Activated T-cell treated with anti-CD3 and anti-CD28 coated beads, Interleukin-2, amount 50 U/mL, for 72 hours (primary cell): ENCODE measurements at places on chromosomes 7 and 10. TPM values are rescaled to one million over a fixed set of nuclear protein-coding genes. Genes with fewer than 3 reads are reported as not detected.

Gene PVRIG
- total RNA-seq, result 34.4 TPM

Gene TSC22D4
- total RNA-seq, result 94.9 TPM

Gene PLOD3
- total RNA-seq, result 34.4 TPM

Gene KEL
- 0.31 TPM for total RNA-seq

Gene TAS2R3
- total RNA-seq, result 1.8 TPM

Gene ST8SIA6
- total RNA-seq, result 0.30 TPM

DNA sequence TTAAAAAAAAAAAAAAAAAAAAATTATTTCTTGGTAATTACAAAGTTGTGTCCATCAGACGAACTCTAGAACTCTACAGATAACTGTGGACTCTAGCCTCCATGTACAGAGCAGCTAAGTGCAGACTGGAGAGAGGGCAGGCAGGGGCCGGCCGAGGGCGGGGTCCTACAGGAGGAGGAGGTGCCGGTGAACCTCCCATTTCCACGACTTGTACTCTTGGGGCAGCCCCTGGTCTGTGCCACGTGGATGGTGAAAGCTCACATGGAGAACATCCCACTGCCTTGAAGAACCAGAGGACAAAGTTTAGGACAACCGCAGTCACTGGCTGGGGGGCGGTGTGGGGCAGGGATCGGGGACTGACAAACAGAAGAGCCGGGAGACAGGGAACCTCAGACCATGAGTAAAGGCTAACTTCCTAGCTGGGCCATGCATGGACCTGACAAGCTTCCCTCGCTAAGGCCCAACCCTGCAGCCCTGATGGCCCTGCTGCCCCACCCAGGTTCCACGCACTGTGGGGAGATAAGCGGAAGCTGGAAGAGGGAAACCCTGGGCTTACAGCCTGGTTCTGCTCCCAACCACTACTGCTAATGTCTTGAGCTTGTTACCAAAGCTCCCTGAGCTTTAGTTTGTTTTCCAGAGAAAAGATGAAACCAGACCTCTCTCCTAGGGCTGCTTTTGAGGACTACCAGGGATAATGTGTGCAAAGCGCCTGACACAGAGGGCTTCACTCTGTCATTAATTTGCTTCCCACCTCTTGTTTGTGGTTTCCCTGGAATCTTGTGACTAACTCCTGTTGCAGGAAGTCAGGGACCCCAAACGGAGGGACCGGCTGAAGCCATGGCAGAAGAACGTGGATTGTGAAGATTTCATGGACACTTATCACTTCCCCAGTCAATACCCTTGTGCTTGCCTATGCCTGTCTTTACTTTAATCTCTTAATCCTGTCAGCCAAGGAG lies 16.1 kb upstream of the SEC61G start:
- no peak for DNase-seq
- H3K27me3 ChIP-seq, result peaks cover 22% of the 10 kb centered on the region
- no peak overlapping the region for H3K4me3 ChIP-seq
- peaks cover 14% of the 10 kb centered on the region for H3K36me3 ChIP-seq

- H3K36me3 ChIP-seq, result no peaks in the 10 kb centered on the region
- DNase-seq, result no peak
- H3K4me1 ChIP-seq, result no peaks in the 10 kb centered on the region
- H3K27ac ChIP-seq, result no peak overlapping the region
- peaks cover 7% of the 10 kb centered on the region for H3K27me3 ChIP-seq
- H3K4me3 ChIP-seq, result no peak overlapping the region
Observed at GRCh38 chr7:73881352-73882046, 20.5 kb downstream of the TMEM270 start.

DNA sequence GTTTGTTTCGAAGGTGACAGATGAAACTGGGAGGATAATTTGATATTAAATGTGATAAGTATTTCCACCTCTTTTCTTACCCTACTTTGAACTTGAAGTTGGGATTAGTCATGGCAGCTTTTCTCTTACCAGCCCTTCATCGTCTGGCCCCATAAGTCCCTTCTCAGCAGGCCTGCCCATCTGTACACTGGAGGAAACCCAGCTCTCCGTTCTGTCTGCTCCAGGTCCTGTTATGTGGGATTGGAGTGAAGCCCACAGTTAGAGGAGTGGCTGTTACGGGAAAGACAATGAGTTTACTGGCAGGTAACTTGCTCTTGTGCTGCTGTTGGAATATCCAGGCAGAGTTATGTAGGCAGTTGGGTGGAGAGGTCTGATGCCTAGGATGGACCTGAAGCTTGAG lies 127.3 kb downstream of the CAMK1D start:
- H3K36me3 ChIP-seq, result peaks cover 3% of the 10 kb centered on the region
- H3K4me1 ChIP-seq, result peaks cover 7% of the 10 kb centered on the region
- H3K27ac ChIP-seq, result no peak overlapping the region
- DNase-seq, result no peak

GRCh38 chr7:41977151-41977651 lies 259.8 kb downstream of the GLI3 start:
- peaks cover 15% of the 10 kb centered on the region for H3K27me3 ChIP-seq
- H3K4me3 ChIP-seq, result no peak overlapping the region
- H3K4me1 ChIP-seq, result no peaks in the 10 kb centered on the region
- H3K36me3 ChIP-seq, result no peaks in the 10 kb centered on the region

- no peaks in the 10 kb centered on the region for H3K27me3 ChIP-seq
- H3K4me3 ChIP-seq, result no peak overlapping the region
- DNase-seq, result peak; percentile 75
- no peak overlapping the region for H3K27ac ChIP-seq
- no peaks in the 10 kb centered on the region for H3K4me1 ChIP-seq
- H3K36me3 ChIP-seq, result no peaks in the 10 kb centered on the region
Observed at GRCh38 chr10:119416855-119417254, 125.7 kb downstream of the RGS10 start.

DNA sequence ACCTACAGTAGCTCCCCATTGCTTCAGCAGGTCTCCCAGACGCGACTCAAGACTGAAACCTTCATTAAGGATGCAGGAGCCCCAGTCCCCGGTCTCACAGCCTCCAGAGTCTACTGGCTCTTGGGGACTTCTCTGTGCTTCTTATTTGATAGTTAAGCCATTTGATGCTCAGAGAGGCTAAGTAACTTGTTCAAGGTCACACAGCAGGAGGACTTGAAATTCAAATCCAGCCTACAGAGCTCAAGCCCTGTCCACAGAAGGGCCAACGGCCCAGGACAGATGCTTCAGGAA lies 21.2 kb upstream of the ZMIZ1 start:
- no peak for DNase-seq
- H3K4me1 ChIP-seq, result peaks cover 42% of the 10 kb centered on the region
- no peaks in the 10 kb centered on the region for H3K36me3 ChIP-seq
- H3K27ac ChIP-seq, result peak overlapping the region; percentile 36
- H3K27me3 ChIP-seq, result no peaks in the 10 kb centered on the region

- no peaks in the 10 kb centered on the region for H3K36me3 ChIP-seq
- peaks cover 8% of the 10 kb centered on the region for H3K27me3 ChIP-seq
- H3K4me1 ChIP-seq, result no peaks in the 10 kb centered on the region
- DNase-seq, result no peak
- H3K4me3 ChIP-seq, result no peak overlapping the region
- H3K27ac ChIP-seq, result no peak overlapping the region
Observed at GRCh38 chr7:121428855-121429489, 32.9 kb upstream of the FAM3C start.

DNA sequence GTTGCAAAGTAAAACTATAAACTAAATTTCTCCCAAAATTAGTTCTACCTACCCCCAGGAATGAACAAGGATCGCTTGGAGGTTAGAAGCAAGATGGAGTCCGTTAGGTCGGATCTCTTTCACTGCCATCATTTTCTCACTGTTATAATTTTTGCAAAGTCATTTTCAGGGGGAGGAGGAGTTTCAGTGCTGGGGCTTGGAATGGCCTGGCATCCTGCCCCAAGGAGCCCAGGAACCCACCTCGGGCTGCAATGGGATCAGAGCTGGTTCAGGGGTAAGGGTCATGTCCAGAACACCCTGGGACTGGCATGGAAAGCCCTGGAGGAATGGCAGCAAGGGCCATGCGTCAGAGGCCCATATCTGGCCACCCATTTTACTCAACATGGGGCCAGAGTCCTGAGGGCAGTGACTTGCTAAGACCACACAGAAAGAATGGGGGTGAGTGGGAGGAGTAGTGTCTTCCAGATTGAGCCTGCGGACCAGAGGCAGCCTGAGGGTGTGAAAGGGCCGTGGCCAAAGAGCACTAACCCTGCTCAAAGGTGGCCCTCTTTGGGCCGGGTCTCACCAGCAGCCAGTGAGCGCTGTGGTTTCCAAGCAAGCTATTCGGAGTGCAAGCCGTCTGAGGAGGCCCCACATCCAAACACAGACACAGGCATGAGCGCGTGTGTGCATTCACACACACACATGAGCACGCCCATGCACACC lies 31.8 kb downstream of the GPRIN2 start:
- DNase-seq, result no peak
- H3K27ac ChIP-seq, result no peak overlapping the region
- H3K27me3 ChIP-seq, result no peaks in the 10 kb centered on the region
- H3K36me3 ChIP-seq, result no peaks in the 10 kb centered on the region
- H3K4me3 ChIP-seq, result no peak overlapping the region

DNA sequence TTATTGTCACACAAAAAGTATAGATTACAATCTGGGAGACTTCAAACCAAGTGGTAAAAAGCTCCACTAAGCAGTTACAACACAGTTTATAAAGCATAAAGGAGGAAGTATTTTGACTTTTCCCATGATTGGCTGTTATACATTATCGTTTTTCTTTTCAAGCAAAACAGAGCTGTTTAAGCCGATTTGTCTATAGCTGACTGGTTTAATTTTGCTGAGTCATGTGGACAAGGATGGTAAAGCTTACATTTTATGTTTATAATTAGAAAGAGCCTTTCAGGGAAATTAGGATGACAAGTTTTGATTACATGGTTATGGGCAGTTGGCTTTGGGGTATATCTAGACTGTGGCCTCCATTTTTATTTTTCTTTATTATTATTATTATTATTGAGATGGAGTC lies 152.5 kb upstream of the STK17A start:
- H3K4me1 ChIP-seq, result peaks cover 6% of the 10 kb centered on the region
- no peaks in the 10 kb centered on the region for H3K27me3 ChIP-seq
- H3K27ac ChIP-seq, result no peak overlapping the region

GRCh38 chr7:47320296-47320695 lies 261.6 kb downstream of the TNS3 start:
- H3K4me1 ChIP-seq, result no peaks in the 10 kb centered on the region
- H3K27ac ChIP-seq, result no peak overlapping the region
- no peak for DNase-seq
- no peaks in the 10 kb centered on the region for H3K36me3 ChIP-seq

DNA sequence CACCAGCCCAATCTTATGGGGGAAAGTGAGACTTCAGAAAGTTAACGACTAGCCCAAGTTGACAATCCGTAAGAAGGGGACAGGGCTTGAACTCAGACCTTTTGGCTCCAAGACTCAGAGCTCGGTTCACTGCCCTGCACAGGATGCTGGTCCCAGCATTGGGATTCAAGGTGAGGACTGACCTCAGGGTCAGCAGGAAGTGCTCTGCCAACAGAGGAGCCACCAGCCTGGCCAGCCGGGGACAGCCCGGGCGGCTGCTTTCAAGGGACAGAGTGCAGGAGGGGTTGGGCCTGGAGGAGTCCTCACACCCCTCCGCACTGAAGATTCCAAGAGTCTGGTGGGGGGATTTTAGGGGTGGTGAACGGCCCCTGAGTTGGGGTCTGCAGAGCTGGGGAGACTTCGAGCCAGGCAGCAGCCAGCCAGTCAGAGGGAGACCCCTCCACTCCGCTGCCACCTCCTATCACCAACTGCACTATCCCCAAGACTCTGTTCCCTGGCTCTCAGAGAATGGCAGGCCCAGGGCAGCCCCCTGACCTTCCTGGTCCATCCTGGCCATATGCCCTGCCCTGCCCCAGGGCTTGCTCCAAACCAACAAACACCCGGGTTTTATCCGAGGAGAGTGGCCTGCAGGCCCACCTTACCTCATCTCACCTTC lies 19.7 kb downstream of the TLL2 start:
- no peak overlapping the region for H3K27ac ChIP-seq
- no peak overlapping the region for H3K4me3 ChIP-seq
- H3K4me1 ChIP-seq, result no peaks in the 10 kb centered on the region
- no peak for DNase-seq

GRCh38 chr10:6917125-6917524 lies 337.0 kb upstream of the PRKCQ start:
- no peaks in the 10 kb centered on the region for H3K36me3 ChIP-seq
- H3K4me3 ChIP-seq, result no peak overlapping the region
- H3K27ac ChIP-seq, result no peak overlapping the region
- H3K27me3 ChIP-seq, result peaks cover 23% of the 10 kb centered on the region
- DNase-seq, result no peak
- peaks cover 8% of the 10 kb centered on the region for H3K4me1 ChIP-seq

- peaks cover 11% of the 10 kb centered on the region for H3K4me1 ChIP-seq
- DNase-seq, result peak; percentile 35
- H3K27me3 ChIP-seq, result peaks cover 24% of the 10 kb centered on the region
- peaks cover 3% of the 10 kb centered on the region for H3K36me3 ChIP-seq
- H3K27ac ChIP-seq, result no peak overlapping the region
Observed at GRCh38 chr10:22268503-22268902, 47.7 kb upstream of the COMMD3 start.

GRCh38 chr7:9776900-9777299 lies 1196.8 kb upstream of the PHF14 start:
- H3K4me3 ChIP-seq, result no peak overlapping the region
- no peak overlapping the region for H3K27ac ChIP-seq
- no peak for DNase-seq

DNA sequence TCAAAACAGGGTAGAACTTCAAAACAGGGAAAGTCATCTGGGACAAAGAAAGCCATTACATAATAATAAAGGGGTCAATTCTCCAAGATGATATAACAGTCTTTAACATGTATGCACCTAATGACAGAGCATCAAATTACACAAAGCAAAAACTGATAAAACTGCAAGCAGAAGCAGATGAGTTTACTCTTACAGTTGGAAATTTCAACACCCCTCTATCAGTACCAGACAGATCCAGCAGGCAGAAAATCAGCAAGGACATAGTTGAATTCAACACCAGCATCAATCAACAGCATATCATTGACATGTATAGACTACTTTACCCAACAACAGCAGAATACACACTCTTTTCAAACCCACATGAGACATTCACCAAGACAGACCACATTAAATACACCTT lies 233.0 kb upstream of the NEBL start:
- no peak overlapping the region for H3K4me3 ChIP-seq
- H3K4me1 ChIP-seq, result no peaks in the 10 kb centered on the region
- no peak for DNase-seq
- H3K36me3 ChIP-seq, result no peaks in the 10 kb centered on the region
- H3K27me3 ChIP-seq, result peaks cover 13% of the 10 kb centered on the region

- peaks cover 2% of the 10 kb centered on the region for H3K36me3 ChIP-seq
- DNase-seq, result no peak
- peaks cover 18% of the 10 kb centered on the region for H3K4me1 ChIP-seq
- peaks cover 63% of the 10 kb centered on the region for H3K27me3 ChIP-seq
- H3K27ac ChIP-seq, result no peak overlapping the region
- no peak overlapping the region for H3K4me3 ChIP-seq
Observed at GRCh38 chr10:21514129-21514817, 11.2 kb downstream of the SKIDA1 start.
